Effector memory CD4-positive, alpha-beta T cell (primary cell): ENCODE measurements at places on chromosomes 7 and 10.

GRCh38 chr7:118945911-118946682, 721.6 kb downstream of the ANKRD7 start:
- DNase-seq: no peak

- DNase-seq: no peak
These were observed 50.8 kb downstream of the OAT start for GRCh38 chr10:124367936-124368335.

- no peak for DNase-seq
These were observed 463.3 kb upstream of the PODXL start for GRCh38 chr7:132019703-132020102.

DNA sequence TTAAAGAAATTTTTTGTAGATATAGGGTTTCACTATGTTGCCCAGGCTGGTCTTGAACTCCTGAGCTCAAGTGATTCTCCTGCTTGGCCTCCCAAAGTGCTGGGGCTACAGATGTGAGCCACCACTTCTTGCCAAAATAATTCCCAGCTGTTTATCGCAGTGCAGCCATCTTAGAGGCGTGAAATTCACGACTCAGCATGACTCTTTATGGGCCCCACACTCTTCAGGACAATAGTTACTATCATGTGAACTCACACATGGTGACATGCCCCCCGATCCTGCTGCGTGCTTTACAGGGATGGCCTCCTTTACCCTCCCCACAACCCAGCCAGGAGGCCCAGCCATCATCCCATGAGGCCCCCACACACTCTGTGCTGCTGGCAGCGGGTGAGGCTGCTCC, 4.6 kb downstream of the COX19 start:
- no peak for DNase-seq

GRCh38 chr7:80379034-80379982, 132.6 kb downstream of the GNAT3 start:
- no peak for DNase-seq

- DNase-seq: no peak
These were observed 38.9 kb upstream of the PLCE1 start for GRCh38 chr10:93954726-93955363.

- no peak for DNase-seq
These were observed 271.9 kb downstream of the KIF20B start for GRCh38 chr10:89973326-89973725.

DNA sequence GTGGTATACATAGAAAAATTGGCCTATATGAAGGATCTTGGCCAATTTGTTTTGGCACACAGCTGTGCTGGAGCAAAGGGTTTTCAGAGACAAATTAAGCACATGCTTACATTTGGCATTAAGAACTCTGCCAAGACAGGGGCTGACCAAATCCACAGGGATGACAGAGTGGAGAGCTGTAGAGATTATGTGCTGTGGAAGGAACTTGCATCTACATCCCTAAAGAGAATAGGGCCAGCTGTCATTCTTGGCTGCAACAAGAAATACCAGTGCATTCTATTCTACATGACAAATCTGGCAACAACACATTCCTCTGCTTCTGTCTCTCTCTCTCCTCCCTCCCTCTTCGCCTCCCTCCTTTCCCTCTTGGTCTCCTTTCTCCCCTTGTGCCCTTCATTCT, 75.6 kb downstream of the POM121L12 start:
- no peak for DNase-seq

GRCh38 chr10:103224133-103224532, 21.6 kb upstream of the RPEL1 start:
- no peak for DNase-seq

DNA sequence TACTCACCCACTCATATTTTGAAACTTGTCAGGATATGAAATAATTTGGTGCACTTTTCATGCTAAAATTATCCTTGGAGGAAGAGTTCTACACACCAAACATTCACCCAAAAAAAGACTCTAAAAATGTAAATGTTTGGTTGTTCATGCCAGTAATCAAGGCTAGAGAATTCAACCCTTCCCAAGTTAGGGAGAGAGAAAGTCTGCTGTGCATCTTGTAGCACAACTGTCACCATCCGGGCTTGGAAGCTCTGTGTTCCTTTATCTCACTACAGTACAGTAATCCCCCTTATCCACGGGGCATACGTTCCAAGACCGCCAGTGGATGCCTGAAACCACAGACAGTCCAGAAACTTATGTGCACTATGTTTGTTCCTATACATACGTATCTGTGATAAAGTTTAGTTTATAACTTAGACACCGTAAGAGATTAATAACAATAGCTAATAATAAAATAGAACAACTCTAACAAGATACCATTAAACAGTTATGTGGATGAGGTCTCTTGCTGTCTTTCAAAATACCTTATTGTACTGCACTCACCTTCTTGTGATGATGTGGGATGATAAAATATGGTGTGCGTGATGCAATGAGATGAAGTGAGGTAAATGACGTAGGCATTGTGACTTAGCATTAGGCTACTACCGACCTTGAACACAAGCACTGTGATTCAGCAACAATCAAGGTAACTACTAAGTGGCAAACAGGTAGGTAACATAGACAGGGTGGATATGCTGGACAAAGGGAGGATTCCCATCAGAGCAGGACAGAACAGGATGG, 24.6 kb upstream of the HECTD2 start:
- no peak for DNase-seq

GRCh38 chr7:38686888-38687287, 55.7 kb upstream of the AMPH start:
- DNase-seq: no peak

GRCh38 chr7:117043108-117043825, 90.0 kb downstream of the ST7 start:
- DNase-seq: no peak

DNA sequence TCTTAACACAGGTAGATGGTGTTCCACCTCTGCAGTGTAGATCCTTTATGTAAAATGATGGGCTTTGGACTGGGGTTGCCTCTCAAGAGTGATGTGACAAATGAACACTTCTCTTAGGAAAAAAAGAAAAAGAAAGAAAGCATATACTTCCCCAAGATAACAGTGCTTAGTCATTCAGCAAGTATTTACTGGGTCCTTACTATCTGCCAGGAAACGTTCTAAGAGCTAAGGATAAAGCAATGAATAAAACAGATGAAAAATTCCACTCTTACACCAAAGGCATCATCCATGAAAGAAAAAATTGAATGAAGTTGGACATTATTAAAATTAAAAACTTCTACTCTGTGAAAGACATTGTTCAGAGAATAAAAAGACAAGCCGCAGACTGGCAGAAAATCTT, 177.3 kb downstream of the C7orf25 start:
- no peak for DNase-seq
